Activated CD4-positive, alpha-beta T cell treated with anti-CD3 and anti-CD28 coated beads for 1 hour (primary cell): ENCODE measurements at places on chromosomes 7 and 10.

DNA sequence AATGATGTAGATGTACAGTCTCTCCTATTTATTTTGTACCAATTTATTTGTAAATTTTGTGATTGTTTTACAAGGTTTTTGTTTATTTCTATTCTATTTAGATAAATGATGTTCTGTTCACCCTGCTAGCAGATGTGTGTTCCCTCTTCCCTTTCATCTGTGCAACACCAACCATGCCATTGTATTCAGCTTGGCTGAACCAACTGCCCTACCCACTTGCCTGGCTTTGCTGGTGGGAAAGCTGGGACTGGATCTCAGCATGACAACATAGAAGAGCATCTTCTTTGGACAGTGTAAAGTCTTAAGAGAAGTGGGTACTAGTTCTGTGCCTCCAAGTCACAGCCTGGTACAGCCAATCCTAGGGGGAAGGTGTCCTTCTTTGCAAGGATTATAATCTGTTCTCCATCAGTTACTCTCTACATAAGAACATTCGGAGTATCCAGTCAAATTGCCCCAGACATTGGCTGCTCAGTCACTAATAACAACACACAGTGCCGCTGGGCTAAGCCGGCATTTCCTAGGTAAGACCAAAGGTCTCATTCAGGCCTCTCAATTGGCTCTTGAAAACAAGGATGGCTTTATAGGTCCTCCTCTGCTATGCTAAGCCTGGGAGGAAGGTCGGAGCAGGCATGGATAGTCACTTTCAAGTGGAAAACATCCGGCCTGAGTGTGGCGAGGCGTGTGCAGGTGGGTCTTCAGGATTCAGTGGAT, 109.7 kb downstream of the NT5C2 start:
- no peak for DNase-seq

- DNase-seq: no peak
Measured at GRCh38 chr10:30190577-30191552, 131.5 kb upstream of the JCAD start.

- no peak for DNase-seq
Measured at GRCh38 chr7:68694656-68695055, 903.6 kb upstream of the AUTS2 start.

DNA sequence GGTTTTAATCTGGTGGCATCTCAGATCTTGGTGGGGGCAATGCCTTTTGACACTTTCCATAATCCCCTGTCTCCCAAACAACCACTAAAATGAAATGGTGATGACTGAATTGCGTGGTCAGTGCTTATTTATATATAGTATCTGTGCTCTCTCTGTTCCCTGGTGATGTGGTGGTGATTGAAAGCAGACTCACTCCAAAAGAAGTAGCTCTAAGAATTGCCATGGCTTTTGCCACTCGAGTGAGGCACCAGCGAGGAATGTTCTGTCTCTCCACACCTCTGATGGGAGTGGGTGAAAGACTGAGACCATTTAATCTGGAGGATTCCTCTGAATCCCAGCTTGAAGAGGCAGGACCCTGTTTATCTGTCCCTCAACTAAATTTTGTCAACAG, 2.8 kb downstream of the DUSP5 start:
- no peak for DNase-seq

GRCh38 chr7:116753130-116753529, 81.1 kb downstream of the MET start:
- no peak for DNase-seq

- no peak for DNase-seq
Measured at GRCh38 chr10:76643511-76643911, 994.1 kb downstream of the KCNMA1 start.

- no peak for DNase-seq
Measured at GRCh38 chr7:84497873-84498272, 303.3 kb upstream of the SEMA3A start.

DNA sequence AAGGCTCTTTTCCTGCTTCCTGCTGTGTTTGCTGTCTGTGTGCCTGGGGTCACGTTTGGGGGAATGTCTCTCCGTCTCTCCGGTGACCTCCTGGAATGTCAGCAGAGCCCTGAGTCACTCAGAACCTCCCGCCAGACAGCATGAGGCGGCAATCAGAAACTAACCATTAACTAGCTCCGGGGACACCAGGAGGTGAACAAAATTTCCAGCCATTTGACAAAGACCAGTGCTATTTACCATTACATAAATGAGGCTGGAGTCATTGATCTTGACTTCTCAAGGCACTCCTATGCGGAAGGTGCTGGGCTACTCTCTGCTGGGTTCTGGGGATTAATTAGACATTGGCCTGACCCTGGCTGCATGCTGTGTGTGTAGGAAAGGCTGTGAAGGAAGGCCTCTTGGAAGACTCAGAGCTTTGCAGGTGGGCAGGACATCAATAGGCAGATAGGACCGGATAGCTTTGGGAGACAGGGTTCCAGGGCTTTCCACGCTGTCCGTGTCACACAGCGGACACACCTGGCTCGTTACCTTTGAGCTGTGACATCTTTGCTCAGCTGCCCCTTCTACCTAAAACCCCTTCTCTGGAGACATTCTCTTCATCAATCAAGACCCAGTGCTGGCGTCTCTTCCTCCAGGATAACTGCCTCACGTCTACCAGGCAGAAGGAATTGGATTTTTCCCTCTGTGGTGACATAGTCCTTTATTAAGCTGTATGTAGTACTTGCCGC, 77.0 kb downstream of the PFKFB3 start:
- DNase-seq: no peak
